ENCODE measurements at places on chromosomes 4 and X.

DNA sequence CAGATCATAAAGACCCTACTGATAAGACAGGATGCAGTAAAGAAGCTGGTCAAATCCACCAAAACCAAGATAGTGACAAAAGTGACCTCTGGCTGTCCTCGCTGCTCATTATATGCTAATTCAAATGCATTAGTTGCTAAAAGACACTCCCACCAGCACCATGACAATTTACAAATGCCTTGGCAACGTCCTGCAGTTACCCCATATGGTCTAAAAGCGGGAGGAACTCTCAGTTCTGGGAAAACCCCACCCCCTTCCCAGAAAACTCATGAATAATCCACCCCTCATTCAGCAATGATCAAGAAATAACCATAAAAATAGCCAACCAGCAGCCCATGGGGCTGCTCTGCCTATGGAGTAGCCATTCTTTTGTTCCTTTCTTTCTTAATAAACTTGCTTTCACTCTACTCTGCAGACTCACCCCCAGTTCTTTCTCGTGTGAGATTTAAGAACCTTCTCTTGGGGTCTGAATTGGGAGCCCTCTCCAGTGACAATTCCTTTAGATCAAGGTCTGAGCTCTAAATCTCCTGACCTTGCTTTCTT is 217.1 kb upstream of the STS start:
- no peak for DNase-seq

DNA sequence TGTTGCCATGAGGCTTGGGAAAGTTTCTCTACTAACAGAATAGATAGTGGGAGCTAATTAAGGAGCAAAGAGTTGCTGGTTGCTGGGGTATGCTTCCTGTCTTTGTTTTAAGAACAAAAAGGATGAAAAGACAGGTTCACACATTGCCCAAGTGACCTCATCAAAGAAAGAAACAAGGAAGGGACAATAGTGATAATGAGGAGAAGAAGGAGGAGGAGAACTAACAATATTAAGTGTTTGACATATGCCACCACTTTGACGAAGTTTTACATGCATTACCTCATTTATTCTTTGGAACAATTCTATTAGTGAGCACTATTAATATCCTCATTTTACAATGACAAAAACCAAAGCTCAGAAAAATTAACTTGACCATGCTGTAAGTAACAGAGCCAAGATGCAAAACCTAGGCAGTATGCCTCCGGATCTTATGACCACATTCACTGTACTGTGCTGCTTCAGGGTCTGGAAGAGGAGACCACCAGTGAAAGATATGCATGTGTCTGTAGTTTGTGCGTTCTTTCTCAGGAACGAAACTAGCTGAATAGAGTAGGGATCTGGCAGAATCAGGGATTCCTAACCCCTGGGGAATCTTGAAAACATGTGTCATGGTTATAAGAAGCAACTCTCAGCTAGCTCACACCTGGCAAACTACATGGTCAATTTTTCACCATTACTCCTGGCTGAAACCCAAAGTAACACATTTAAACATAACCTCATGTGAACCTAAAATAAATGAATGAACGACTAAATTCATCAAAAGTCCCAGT is 83.8 kb downstream of the MOSPD2 start:
- no peak for DNase-seq

DNA sequence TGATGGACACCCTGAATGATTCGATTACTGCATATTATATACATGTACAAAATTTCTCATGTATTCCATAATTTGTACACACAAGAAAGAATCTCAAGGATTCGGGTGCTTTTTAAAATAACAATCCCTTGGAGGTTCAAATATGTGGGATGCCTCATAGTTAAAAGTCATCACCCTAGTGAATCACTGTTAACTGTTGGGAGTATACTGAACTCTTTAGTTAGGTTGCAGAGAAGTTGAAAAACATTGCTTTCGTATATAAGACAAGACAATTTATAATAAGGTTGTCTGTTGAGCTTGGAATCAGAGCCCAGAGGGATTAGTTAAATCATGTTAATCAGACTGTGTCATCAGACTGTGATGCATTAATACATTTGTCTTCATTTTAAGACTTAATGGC is 15.6 kb downstream of the DCK start:
- DNase-seq = no peak

GRCh38 chrX:23403849-23404248 is 69.2 kb downstream of the PTCHD1 start:
- DNase-seq = no peak

- no peak for DNase-seq
These were observed 20.0 kb downstream of the PALLD start for GRCh38 chr4:168516841-168517240.

DNA sequence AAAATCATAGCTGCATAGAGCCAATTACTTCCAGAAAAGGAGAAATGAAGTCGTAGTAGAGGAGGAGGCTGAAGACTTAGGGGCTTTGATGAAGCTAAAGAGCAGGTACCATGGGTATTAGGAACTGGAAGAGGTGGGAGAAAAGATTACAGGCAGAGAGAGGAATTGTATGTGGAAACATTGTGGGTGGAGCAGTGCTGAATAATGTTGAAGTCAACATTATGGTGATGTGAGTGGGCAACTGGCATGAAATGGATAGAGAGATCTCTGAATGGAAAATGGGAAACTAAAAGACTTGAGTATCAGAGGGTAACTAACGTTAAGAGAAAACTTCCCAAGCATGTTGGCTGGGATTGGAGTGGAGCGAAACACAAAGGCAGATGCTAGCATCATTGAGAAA is 92.5 kb downstream of the AREG start:
- no peak for DNase-seq

GRCh38 chrX:1215123-1215823 is 2.8 kb upstream of the CRLF2 start:
- no peak for DNase-seq

GRCh38 chrX:3820167-3820566 is 106.7 kb upstream of the PRKX start:
- no peak for DNase-seq

GRCh38 chr4:112284662-112285411 is 867 bp downstream of the TIFA start:
- no peak for DNase-seq

DNA sequence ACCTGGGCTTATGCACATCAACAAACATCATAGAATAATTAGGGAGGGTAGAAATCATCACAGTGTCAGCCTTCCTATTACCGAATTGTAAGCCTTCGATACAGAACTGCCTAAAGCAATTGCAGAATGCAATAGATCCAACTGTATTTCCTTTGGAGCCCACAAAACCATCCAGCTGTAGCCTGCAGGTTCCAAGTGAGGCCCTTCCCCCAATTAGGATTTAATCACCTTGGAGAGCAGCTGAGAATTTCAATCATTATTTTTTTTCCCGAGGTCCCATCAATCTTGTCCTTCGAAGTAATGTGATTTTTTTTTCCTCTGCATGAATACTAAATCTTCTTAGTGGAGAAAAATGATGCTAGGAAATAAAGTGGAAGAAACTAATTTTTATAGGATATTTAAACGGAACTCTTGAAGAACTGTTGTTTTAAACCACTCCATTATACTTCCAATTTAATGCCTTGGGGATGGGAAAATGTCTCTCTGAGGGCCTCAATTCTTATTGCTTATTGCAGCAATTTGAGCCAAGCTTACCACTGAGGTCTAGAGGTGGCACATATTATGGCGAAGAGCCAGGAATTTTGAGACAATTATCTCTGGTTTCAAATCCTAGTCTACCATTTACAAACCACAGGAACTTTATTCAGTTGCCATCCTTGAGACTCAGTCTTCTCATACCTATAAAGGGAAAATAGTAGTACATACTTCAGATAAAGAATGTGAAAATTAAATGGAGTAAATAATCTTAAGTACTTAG is 953.4 kb upstream of the IGFBP7 start:
- no peak for DNase-seq

- DNase-seq = peak; percentile 35
These were observed 3.2 kb downstream of the CXorf65 start for GRCh38 chrX:71103110-71103983.

- DNase-seq = no peak
These were observed 78.9 kb downstream of the MBNL3 start for GRCh38 chrX:132409780-132410556.

DNA sequence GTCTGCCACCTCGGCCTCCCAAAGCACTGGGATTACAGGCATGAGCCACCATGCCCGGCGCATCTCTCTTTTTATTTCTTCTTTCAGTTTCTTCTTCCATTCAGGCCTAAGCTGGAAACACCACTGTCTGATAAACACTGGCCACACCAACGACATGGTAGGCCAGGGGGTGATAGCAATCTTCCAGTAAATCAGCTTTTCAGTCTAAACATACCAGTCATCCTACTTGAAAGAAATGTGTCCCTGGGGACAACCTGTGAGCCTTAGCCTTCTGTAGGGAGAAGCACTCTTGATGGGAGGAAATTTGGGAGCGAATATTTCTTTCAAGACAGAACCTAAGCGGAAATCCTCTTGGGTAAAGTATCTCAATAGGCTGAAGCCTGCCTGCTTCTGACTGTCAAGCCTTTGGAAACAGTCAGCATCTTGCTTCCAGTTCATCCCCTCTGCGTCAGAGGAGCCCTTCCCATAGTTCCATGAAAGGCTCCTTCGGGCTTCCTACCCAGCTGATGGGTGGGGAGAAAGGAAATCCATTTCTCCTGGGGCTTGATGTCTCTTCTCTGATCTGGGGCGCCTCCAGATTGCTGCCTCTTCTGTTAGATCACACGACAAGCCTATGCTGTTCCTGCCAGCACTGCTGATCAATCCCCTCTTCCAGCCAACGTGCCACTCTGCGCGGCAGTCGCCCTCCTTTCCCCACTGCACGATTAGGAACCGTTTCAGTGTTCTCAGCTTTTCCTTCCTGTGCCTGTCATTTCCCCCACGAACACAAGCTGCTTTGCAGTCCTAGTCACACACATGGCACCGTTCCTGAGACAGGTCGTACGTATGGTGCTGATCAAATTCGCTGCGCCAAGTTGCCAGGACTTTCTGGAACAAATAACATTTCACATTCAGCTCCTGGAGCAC is 49.5 kb upstream of the CBR4 start:
- DNase-seq = no peak

DNA sequence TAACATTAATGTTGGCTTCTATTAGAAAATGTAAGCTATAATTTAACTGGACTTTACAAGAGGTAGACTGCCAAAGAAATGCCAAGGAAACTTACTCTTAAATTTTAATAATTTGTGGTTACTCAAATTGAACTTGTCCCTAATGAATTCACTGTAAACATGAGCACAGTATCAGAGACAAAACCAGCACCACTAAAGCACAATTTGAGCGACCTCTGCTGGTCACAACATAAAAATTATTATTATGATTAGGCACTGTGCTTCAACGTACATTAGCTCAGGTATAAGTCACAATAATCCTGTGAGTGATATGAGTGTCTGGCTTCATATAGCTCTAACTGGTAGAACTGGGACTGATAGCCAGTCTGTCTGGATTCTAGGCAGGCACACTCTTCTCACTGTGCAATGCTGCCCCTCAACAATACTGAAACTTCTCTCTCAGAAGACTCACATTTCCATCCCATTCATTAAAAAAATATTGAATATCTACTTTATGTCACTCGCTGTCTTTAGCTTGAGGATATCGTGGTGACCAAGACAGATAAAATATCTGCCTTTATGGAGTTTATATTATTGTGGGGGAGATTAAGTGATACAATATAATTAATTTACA is 8.0 kb downstream of the NUDT6 start:
- no peak for DNase-seq

DNA sequence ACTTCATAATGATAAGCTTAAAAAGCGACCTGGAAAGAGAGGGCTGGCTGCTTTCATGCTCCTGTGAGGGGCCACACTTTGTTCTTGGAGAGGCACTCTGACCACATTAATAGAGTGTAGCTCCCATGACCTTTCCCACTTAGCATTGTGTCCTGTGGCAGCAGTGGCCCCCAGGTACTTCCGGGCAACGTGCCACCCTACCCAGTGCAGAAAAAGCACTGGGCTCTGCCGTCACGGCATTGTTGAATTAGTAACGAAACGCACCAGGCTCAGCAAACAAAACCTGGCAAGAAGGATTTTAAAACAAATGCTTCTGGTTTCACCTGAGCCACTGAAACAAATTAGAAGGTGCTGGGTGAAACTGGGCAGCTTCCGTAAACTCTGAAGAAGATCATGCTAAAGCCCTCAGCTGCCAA is 5.4 kb upstream of the SORBS2 start:
- no peak for DNase-seq

GRCh38 chr4:40737879-40738278 is 11.9 kb upstream of the NSUN7 start:
- no peak for DNase-seq

GRCh38 chr4:108030332-108030731 is 40.6 kb downstream of the HADH start:
- peak; percentile 66 for DNase-seq

DNA sequence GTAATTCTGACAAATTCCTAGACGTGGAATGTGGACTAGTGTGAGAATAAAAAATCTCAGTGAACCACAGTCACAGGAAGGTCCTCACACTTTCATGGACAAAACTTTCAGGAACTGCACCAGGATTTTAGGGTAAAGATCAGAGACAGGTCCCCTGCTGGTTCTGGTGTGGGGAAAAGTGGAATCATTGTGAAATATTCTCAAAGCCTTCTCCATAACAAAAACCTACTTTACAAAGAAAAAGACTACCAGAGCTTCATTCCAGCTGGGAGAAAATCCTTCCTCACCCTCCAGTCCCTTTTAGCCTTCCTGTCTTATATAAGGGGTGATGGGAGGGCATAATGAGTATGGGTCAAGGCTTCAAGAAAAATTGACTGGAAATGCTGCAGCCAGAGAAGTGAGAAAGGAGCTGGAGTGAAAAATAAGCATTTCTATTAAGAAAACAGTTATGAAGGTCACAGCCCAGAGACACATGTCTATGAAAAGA is 325.8 kb downstream of the ARAP2 start:
- no peak for DNase-seq

GRCh38 chr4:158513256-158513655 is 8.4 kb upstream of the RXFP1 start:
- DNase-seq = no peak

DNA sequence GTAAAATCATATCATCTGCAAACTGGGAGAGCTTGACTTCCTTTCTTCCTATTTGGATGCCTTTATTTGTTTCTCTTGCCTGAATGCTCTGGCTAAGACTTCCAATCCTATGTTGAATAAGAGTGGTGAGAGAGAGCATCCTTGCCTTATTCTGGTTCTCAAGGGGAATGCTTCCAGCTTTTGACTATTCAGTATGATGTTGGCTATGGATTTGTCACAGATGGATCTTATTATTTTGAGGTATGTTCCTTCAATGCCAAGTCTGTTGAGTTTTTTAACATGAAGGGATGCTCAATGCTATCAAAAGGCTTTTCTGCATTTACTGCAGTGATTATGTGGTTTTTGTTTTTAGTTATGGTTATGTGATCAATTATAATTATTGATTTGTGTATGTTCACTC is 2144.6 kb upstream of the TENM3 start:
- no peak for DNase-seq

GRCh38 chr4:138897811-138898226 is 117.8 kb upstream of the NOCT start:
- no peak for DNase-seq

GRCh38 chr4:56981795-56982201 is 3.1 kb downstream of the POLR2B start:
- DNase-seq = no peak

DNA sequence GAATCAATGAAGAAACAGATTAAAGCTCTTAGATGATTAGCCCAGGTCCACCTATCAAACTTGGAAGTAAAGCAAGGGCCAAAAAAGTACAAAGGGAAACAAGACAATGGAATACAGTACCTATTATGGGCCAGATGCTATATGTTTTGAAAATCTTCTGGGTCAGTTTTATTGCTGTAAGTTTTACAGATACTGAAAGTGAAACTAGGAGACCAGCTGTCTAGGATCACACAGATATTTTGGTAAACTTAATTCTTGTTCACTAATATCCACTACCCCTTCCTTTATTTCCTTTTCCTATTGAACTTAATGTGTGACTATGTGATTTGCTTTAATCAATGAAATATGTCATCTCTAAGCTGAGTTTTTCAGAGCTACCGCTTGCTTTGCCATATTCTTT is 505.4 kb upstream of the PITX2 start:
- DNase-seq = no peak

Data from T-cell (primary cell).